Cardiac muscle cell (in vitro differentiated cells and primary cell): ENCODE measurements at places on chromosomes 7 and 10. TPM values are rescaled to one million over a fixed set of nuclear protein-coding genes. Genes with fewer than 3 reads are reported as not detected.

GRCh38 chr10:132319853-132320653 lies 11.9 kb upstream of the LRRC27 start:
- no peak for DNase-seq

DNA sequence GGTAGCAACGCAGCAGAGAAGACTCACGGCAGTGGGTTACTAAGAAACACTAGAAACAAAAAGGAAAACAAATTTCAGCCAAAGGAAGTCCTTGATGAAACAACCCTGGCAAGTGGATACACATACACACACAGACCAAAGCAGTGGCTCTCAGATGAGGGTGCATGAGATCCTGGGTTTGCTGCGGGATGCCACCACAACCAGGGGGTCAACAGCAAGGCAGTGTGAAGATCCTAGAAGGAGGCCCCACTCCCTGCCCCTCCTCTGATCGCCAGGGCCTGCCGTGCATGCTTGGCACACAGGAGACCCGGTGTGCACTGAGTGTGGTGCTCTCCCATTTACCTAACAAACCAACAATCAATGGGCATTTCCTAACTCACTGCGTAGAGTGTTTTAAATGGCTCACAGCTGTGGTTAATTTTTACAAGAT lies 252.3 kb upstream of the KLF14 start:
- DNase-seq, result no peak

DNA sequence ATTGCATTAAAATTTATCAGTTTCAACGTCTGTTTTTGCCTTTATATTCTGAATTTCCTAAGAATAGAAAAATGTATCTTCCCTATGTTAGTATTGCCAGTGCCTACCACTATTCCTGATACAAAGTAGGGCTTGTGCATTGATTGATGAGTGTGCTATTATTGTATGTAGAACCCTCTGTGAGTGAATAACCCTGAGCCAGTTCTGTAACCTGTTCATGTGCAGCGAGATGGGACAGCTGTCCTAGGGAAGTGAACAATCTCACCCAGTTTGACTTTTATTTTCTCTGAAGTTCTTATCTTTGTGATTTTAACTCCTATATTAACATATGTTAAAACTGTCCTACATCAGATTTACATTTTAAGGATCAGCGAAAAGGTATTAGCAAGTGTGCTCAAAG lies 178.4 kb upstream of the ADO start:
- no peak for DNase-seq

DNA sequence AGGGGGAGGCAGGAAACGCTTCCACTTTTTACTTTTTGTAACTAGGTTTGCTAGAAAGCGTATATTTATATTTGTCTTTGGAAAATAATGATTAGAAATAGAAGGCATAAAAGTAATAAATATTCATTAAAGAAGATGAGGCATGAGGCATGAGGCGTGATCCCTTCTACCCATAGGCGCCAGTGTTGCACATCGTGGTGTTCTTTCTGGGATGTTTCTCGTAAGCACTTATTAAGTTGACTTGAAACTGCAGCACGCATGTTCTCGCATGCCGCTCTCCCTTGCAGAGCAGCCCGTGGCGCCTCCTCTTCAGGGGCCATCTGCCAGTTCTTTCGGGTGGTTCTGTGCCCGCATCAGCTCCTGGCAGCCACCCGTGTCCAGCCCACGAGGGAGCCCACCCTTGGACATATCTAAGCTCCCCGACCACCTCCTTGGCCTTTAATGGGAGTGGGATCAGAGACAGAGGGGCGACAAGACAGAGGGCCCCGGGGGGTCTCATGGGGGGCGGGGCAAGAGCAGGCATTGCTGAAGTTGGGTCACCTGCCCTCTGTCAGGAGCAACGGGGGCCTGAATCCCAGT lies 28.5 kb upstream of the CSGALNACT2 start:
- no peak for DNase-seq

- no peak for DNase-seq
These were observed 964.6 kb upstream of the CELF2 start for GRCh38 chr10:10053051-10053450.

DNA sequence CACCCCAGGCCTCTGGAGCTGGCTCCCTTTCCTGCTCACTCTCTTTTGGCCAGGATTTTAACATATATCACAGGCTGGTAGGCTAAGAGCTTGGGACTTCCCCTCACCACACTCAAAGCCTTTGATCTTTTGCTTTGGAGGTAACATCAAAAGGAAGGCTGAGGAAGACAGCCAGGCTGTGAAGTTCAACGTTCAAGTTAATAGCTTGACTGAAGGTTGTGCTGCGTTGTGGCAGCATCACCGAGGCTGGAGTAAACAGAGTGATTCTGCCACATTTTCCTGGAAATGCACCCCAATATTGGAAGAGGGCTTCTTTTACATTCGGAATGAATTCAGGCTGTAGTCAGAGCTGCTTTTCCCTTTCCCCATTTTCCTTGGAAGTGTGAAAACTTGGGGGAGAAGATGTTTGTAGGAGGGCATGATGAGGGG lies 57.3 kb downstream of the TCF7L2 start:
- no peak for DNase-seq

- no peak for DNase-seq
These were observed 87.1 kb downstream of the SRI start for GRCh38 chr7:88132725-88133124.

- DNase-seq, result no peak
These were observed 240.6 kb upstream of the KIAA1217 start for GRCh38 chr10:23968301-23968700.

- no peak for DNase-seq
These were observed 200.3 kb downstream of the PRPF18 start for GRCh38 chr10:13787015-13787421.

GRCh38 chr7:6181136-6181535 lies 91.3 kb downstream of the CYTH3 start:
- no peak for DNase-seq

DNA sequence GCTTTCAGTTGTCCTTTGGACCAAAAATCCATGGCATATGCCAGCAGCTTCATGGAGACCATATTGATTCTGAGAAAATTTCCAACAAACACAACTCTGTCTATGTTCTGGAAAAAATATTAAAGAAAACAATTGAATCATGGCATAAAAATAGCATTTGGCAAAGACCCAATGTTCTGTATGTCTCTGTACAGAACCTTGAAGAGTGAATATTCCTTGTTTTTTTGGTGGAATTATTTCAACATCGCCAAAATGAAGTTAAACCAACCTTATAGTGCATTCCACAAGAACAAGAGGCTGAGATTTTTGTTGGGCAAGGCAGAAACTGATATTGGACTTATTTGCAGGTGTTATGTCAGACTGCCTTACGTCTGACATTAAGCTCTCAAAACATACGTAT lies 53.3 kb upstream of the SLC16A12 start:
- DNase-seq, result no peak

- peak; percentile 9 for DNase-seq
These were observed 453 bp downstream of the SFMBT2 start for GRCh38 chr10:7410301-7410861.

- DNase-seq, result no peak
These were observed 64.6 kb downstream of the TFEC start for GRCh38 chr7:115965796-115966475.

DNA sequence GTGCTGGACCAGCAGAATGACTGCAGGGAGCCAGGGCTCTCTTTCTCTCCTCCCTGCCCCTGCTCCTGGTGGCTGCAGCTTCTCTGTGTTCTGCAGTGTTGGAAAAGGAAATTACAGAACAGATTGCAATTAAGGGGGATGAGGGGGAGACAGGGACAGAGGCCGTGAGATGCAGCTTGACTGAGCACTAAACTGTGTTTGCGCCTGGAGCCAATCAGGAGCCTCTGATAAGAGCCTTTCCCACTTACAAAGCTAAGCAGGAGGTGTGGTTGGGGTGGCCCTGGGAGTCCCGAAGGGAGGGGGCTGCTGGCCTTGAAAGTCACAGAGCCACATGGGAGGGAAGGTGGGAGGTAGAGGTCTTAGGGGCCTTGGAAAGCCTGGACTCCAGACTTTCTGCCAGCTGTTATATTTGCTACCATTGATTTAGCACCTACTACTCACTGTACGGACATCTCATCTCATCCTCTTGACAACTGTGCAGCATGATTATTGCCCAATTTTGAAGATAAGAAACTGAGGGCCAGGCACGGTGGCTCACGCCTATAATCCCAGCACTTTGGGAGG lies 26.7 kb downstream of the TRIM8 start:
- DNase-seq, result no peak

- peak; percentile 34 for DNase-seq
These were observed 14.1 kb upstream of the SUN1 start for GRCh38 chr7:818031-818699.

- no peak for DNase-seq
These were observed 42.0 kb upstream of the DNAJB6 start for GRCh38 chr7:157294773-157295172.

DNA sequence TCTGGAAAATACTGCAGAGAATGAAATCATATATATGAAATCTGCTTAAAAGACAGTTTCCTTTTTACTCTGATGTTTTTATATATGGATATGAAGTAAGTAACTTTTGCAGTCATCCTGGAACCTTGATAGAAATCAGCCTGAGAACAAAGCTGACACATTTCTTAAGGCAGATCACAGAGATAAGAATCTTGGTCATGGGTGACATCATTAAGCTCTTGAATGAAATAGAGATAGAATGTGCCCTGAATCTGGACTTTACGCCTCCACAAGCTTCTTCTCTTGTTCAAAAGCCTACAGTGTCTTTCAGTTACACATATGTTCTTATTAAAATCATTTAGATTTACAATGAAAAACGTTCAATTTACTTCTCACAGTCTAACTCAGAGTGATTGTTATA lies 319.1 kb upstream of the CNTNAP2 start:
- no peak for DNase-seq

DNA sequence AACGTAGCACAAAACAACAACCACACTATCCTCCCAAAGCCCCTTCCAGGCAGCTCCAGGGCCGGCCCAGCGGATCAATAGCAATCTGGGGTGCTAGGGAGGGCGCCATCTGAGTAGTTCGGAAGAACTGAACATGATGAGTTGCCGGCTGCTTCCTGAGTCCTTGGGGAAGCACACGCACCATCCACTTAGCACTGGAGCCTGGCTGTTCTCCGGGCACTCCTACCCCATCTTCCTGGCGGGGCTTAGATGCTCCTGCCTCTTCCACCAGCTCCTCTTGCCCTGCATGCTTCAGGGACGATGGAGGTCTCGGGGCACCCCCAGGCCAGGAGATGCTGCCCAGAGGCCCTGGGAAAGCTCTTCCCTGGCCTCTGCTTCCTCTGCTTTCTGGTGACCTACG lies at the start of gene KCNK18:
Gene KCNK18, plus strand, starts transcription at position 301 of the 400 bp plus-strand sequence. Its CDS starts 0 bp downstream, at position 301.
- DNase-seq, result no peak

DNA sequence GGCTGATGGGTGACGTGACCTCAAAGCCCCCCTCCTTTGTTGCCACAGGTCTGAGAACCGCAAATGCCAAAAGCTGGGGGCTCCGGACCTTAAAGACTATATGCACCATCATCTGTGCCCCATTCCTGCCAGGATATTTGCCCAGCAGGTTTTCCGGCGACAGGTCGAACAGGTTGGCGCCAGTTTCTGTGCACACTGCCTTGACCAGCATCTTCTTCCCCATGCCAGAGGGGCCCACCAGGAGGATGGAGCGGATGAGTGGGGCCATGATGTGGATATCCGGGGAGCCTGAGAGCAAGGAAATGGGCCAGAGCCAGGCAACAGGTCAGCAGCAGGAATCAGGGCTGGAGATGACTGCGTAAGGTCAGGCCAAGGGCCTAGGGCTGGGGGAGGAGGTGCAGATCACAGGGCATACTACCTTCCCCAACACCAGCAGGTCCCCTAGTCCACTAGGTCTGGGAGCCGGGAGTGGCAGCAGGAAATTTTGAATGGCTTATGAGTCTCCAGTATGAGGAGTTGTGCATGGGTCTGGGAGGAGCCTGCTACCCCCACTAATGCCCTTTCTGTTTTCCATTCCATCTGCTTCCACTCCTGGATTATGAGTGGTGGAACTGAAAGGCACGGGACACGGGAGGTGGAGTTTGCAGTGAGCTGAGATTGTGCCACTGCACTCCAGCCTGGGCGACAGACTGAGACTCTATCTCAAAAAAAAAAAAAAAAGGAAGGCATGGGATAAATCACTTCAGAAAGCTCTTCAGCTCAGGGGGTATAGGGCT lies 6.3 kb upstream of the ASB10 start:
- DNase-seq, result no peak

DNA sequence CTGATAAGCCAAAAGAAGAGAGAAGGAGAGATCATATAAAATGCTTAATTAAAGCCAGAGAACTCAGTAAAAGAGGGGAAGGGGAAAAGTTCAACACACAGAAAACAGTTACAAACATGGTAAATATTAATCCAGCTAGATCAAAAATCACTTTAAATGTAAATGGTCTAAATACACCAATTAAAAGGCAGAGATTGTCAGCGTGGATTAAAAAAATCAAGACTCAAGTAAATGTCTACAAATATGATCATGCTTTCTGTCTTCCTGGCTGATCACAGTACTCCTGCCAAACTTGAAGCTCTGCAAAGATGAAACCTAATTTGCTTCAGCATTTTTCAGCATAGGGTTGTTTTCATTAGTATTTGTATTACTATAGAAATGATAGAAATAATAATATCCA lies 54.6 kb upstream of the RNF32 start:
- DNase-seq, result no peak

GRCh38 chr7:149742075-149742701 lies 31.2 kb downstream of the ZNF467 start:
- peak; percentile 61 for DNase-seq

DNA sequence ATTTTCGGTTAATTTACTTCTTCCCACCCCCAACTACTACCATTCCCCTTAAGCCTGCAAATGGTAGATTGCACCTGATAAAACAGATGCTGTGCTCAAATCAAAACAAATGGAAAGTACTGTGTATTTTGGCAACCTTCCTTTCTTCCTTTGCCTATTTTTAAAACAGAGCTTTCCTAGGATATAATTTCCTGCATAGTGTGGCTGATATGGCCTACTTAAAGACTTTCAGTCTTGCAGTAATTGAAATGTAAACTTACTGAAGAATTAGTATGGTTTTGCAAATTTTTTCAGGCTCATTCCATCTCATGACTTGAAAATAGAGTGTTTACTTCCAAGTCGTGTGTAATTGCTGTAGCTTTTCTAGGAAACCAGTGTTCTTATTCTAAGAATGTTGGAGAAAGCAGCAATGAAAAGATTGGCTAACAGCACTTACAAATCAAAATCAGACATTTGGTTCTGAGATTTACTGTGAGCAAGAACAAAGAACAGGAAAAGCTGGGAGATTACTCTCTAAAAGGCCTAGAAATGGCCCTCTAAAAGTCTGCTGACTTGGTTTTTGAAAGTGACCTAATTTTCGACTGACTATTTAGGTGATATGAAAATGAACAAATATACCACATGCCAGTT lies 52.0 kb downstream of the REEP3 start:
- no peak for DNase-seq

GRCh38 chr7:122974229-122974628 lies 21.3 kb downstream of the TAS2R16 start:
- no peak for DNase-seq

Gene SYT15B
- 0.04 TPM in 1 of 2 replicates, not detected in the other for total RNA-seq

Gene BET1
- 20.8 and 22.7 TPM in 2 replicates for total RNA-seq

Gene DPYSL4
- total RNA-seq, result 30.3 and 58.0 TPM in 2 replicates

Gene HOXA6
- total RNA-seq, result not detected in 2 replicates

Gene MALRD1
- total RNA-seq, result 0.14 and 0.57 TPM in 2 replicates

Gene CFAP58
- 0.99 and 1.9 TPM in 2 replicates for total RNA-seq

Gene HMX3
- total RNA-seq, result not detected in 2 replicates

Gene OR6V1
- total RNA-seq, result not detected in 2 replicates

Gene ATG9B
- 7.1 and 8.4 TPM in 2 replicates for total RNA-seq

Gene CAV1
- total RNA-seq, result 0.69 and 3.5 TPM in 2 replicates

Gene OR6B1
- total RNA-seq, result not detected in 2 replicates
